ENCODE measurements at places on chromosomes 5 and 9.

DNA sequence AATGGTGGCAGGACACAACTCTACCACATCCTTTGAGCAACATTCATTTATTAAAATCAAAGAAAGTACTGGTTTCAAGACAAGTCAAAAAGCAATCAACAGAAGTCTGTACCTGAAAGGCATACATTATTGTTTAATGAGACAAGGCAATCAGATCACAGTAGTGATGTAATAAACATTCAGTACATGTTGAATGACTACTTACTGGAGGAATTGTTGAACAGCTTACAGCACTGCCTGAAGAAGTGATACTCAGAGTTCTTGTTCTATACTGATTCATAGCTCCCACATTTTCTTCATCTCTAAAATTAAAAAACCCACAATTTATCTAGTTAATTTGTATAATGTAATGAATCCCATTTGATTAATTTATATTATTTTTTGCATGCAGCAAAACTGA, 18.2 kb downstream of the RIOK2 start:
- DNase-seq, result no peak

GRCh38 chr5:66617226-66617861, 21.2 kb downstream of the MAST4 start:
- no peak for DNase-seq

GRCh38 chr5:2101685-2102084, 219.0 kb upstream of the IRX4 start:
- no peak for DNase-seq

DNA sequence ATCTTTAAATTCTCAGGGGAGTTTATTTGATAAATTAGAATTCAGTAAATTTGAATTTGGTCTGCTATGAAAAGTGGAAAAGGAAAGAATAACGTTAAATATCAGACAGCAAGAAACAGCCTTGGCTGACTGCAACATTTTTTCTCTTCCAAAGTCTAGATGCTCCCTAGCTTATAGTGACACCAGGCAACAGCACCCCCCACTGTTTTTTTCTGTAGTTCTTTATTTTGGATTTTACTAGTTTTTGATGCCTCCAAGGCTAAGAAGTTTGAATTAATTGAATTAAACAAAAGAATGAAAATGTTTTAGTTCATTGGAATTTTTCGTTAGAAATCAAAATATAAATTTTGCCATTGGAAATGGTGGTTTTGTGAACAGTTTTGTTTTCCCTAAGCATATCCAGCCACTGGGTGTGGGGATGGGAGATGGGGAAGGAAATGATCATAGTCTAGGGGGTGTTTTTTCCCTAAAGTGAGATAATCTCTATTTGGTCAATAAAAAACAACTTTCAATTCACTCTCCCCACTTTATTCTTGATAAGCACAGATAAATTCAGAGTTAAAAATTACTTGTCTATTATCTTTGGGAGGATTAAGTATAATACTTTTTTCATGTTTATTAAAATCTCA, 199.3 kb upstream of the CD180 start:
- no peak for DNase-seq

DNA sequence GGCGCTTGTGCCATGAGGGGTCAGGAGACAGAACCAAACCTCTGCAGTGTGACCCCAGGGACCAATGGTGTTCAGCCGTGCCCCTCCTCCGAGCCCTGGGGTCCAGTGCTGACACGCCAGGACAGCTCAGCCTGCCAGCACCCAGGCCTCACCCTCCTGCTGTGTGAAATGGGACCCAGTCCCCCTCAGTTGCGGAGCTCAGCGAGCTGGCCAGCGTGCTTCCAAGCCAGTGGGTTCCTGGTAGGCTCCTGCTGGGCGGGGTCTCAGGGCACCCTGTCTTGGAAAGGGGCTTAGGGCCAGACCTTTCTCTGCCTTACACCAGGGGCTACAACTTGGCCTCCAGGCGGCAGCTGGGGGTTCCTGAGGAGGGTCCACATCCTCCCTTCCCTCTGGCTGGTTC, 4.4 kb downstream of the RNF44 start:
- no peak for DNase-seq

GRCh38 chr5:33195431-33196165, 245.2 kb upstream of the TARS1 start:
- no peak for DNase-seq

GRCh38 chr5:172211676-172212075, 17.7 kb downstream of the EFCAB9 start:
- no peak for DNase-seq

GRCh38 chr5:17228821-17229291, 11.4 kb downstream of the BASP1 start:
- DNase-seq, result no peak

DNA sequence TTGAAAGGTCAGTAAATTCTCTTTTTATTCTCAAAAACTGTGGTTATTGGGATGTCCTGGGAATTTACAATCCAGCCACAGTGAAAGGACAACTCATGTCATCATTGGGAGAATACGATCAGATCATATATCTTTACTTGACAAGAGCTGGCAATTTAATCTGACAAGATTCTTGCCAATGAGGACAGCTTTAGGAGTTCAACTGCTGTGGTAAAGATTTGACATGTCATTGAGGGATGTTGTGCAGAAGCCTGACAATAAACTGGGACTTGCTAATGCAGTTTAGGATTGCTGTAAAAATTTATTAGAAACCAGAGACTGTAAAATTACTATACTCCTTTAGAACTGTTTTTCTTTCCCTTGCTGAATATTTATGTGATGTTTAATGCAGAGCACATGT, 1131.0 kb downstream of the MAT2B start:
- DNase-seq, result no peak

DNA sequence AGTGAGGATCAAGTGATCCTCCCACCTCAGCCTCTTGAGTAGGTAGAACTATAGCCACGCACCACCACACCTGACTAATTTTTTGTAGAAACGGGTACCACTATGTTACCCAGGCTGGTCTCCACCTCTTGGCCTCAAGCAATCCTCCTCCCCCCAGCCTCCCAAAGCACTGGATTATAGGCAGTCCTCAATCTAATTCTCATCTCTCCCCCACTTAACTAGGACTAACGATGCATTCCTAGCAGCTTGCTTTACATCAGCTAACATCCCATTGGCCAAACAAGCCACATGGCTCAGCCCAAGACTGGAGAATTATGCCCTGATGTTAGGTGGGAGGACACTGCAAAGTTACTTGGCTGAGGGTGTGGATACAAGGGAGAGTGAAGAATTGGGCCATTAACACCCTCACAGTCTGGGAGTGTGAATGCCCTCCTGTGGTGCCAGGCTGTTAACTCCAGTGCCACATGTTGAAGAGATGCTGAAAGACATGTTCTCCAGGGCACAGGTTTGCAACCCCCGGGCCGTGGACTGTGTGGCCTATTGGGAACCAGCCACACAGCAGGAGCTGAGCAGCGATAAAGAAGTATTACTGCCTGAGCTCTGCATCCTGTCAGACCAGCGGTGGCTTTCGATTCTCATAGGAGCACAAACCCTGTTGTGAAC, 5.3 kb upstream of the ZNF367 start:
- no peak for DNase-seq

DNA sequence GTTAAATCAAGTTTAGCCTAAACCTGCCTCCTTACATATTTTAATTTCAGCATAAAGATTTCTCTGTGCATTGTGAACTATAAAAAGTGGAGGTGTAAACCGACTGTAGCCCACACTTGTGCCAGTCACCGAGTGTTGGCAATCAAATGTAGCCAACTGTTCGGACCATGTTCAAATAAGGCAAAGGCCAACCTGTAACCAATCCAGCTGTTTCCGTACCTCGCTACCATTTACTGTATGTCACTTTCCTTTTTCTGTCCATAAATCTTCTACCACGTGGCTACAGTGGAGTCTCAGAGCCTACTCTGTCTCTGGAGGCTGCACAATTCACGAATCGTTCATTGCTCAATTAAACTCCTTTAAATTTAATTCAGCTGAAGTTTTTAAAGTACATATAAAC, 156.0 kb downstream of the SLC25A46 start:
- DNase-seq, result no peak

DNA sequence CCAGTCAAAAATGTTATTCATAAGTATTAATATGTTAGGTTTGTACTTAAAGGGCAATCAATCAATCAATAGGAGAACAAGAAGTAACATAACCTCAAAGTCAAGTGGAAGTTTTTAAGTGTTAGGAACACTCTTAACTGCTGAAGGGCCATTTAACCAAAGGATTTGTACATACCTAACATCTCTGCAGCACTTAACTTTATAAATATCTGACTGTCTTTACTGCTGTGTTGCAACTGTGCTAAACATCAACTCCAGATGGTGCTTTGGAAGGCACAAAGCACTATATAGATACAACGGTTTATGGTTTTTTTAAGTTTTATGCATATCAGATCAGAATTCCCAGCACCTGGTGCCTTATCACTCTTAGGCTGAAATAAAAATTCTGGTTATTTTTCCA, 604.9 kb upstream of the PTGER4 start:
- no peak for DNase-seq

DNA sequence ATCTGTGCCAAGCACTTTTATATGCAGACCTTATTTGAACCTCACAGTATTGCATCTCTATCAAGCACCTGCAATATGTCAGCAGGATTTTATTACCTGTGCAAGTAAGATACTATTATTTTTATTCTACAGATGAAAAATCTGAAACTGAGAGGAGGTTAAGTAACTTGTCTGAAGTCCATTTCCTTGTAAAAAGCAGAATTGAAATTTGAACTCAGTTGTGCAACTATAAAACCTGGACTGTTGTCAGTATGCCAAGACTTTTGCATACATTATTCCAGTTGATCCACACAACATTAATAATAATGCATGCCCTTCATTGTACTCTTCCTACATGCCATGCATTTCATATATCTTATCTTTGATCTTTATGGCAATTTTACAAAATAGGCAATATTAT, 82.2 kb upstream of the BRINP1 start:
- no peak for DNase-seq

- DNase-seq, result no peak
Measured at GRCh38 chr5:177295924-177296323, 7.6 kb downstream of the RAB24 start.

GRCh38 chr5:178990491-178990890, 4.6 kb downstream of the GRM6 start:
- DNase-seq, result no peak

- DNase-seq, result no peak
Measured at GRCh38 chr5:113373426-113373825, 61.4 kb downstream of the TSSK1B start.

GRCh38 chr9:130490981-130491380, 46.2 kb downstream of the ASS1 start:
- no peak for DNase-seq

GRCh38 chr9:34783951-34784487, 74.1 kb upstream of the CCL21 start:
- peak; percentile 11 for DNase-seq

- DNase-seq, result no peak
Measured at GRCh38 chr5:168898247-168898911, 319.2 kb upstream of the PANK3 start.

- no peak for DNase-seq
Measured at GRCh38 chr5:39584927-39585326, 160.1 kb upstream of the DAB2 start.

DNA sequence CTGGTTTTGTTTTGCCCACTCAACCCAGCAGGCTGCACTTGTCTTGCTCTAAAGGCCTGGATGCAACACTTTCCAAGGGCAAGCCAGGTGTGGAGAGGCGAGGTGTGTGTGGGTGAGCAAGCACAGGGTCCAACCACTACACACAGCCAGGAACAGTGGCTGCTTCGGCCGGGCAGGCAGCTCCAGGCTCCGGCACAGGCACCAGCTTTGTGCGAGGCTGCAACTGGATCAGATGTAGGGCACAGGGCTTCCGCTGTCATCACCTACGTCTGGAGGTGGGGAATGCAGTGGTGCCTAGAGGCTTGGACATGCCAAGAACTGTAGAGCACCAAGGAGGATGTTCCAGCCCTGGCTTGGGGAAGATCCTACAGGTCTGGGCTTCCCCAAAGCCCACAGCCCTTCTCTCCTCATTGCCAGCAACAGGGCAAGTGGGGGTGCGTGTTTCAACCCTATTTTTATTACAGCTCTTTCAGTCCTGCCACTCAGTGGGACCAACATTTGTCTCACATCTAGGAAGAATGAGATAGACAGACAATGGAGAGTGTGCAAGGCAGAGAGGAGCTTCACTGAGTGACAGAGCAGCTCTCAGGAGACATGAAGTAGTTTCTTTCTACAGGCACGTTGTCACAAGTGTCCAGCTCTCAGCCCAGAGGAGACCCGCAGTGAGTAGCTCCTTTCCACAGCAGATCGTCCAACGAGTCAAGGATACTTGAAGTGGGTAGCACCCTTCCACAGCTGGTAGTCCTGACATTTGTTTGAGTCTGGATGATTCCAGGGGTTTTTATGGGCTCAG, 622.2 kb downstream of the CDH9 start:
- DNase-seq, result no peak

DNA sequence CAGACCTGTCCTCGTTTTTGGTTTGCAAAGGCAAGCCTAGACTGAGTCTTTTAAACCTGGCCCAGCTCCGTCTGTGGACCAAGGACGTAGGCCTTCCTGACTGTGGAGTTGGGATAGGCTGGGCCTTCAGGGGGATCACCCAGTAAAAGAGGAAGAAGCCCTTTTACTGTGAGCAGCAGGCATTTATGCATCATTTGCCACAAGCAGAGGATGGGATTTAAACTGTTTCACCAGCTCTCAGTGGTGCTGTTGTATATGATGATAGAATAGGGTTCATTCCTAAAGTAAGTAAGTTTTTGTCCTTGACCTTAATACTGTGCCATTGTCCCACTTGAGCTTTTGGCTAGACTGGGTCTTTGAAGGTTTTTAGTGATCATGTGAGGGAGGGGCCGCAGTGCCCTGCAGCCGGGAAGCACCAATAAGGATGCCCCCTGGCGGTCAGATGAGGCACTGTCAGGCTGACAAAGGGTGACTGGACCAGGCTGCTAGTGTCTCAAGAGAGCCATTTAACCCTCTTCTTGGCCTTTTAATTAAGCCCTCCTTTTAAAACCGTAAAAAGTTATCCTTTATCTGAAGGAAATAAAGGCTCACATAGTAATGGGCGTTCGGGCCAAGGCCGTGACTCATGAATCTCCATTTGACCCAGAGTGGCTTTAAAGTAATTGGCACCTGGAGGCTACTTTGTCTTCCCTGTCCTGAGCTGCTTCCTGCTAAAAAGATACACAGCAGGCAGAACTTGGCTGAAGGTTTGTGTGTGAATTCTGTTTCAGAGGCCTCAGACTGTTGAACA, 74.0 kb downstream of the UBAP1 start:
- DNase-seq, result peak; percentile 69

DNA sequence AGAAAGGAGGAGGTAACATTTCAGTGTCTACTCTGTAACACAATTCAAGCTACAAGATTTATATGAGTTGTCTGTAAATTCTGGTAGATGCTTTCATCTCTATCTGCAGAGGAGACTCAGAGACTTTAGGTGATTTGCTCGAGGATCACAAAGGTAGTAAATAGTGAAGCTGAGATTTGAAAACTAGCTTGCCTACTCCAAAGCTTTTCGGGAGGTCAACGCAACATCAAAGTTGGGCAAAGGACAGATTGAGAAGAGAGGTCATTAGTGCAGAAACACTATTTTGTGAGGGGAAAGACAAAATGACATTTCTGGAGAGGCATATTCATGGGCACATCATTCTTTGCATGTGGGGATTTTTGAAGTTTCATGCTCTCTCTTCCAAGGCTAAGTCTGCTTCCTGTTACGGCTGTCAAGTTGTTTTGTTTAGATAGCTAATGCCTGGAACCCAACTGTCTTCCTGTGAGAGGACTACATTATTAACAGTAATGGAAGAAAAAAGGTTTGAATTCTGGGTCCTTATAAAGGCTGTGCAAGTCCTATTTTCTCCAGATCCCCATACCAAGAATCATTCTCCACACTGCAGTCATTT, 413.5 kb upstream of the ZNF462 start:
- DNase-seq, result no peak

GRCh38 chr9:84668196-84669012, 1.1 kb upstream of the NTRK2 start:
- peak; percentile 70 for DNase-seq

GRCh38 chr5:95152535-95152934, 132.4 kb downstream of the MCTP1 start:
- DNase-seq, result no peak

All from activated CD4-positive, alpha-beta T cell treated with anti-CD3 and anti-CD28 coated beads for 48 hours (primary cell).